ENCODE measurements at places on chromosomes 12 and 14.
A peak's percentile ranks its signal among the peaks of the same experiment; 100 is the strongest.

- DNase-seq = no peak
Measured at GRCh38 chr12:32305163-32305562, 94.2 kb upstream of the FGD4 start.

DNA sequence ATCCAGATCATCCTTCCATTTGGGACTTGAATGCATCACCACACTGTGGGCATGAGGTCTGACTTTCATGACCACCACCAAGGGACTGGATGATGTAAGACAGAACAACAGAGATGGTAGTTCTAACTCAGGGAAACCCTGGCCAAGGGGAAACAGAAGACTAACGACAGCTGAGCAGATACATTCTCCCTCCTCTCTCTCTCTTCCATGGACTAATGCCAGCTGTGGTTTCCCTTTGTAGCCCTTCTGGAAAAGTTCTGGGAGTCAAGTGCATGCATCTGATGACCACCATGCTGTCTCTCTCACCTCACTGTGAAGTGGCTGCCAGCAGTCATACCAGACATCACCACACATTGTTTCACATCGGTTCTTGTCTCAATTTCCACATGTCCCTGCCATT is 3.4 kb downstream of the TAS2R30 start:
- no peak for DNase-seq

GRCh38 chr14:91681893-91682563 is 49.9 kb downstream of the CATSPERB start:
- no peak for DNase-seq

- no peak for DNase-seq
Measured at GRCh38 chr12:52498946-52499345, 5.9 kb upstream of the KRT6A start.

GRCh38 chr14:38994731-38995130 is 108.3 kb downstream of the SEC23A start:
- no peak for DNase-seq

DNA sequence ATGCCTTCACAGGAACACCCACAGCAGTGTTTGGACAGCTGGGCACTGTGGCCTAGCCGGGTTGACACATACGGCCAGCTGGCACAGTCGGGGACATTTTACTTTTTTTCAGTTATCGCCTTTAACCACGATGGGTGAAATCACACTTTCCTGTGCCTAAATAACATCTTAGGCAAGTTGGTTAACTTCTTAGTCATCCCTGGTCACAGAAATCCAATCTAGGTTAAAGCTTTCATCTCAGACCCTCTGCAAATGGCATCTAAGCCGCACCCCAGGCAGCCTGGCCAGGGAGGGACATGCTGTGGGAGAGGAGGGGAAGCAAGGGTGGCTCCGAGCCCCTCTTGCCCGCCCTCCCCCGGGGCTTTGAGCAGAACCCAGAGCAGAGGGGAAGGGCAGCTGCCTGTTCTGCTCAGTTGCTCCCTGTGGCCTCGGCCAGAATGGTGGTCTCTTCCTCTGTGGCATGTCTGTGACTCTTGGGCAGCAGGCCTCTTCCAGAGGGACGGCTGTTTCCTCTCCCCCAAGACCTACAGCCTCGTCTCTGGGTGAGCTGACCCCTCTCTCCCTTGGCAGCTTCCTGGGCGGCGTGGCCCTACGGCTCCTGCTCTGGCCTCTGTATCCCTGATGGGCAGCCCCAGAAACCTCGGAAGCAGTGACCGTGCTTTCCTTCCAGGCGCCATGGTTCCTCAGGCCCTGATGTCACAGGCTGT is 85.4 kb upstream of the DYNC1H1 start:
- no peak for DNase-seq

DNA sequence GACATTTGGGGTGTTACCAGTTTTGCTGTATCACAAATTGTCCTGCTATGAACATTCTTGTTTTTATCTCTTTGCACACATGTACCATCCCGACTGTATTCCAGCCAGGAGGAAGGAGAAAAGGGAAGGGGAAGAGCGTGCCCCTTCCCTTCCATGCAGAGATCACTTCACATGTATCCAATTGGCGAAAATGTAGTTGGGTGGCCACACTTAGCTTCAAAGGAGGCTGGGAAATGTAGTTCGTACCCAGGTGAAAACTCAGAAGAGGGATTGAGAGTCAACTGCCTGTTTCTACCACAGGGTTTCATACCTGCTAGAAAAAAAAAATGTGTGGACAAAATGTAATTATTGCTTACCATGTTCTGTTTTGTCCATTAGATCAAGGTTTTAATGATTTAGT is 189.1 kb upstream of the PELI2 start:
- no peak for DNase-seq

GRCh38 chr12:60704171-60704914 is 1108.5 kb downstream of the SLC16A7 start:
- DNase-seq = no peak

DNA sequence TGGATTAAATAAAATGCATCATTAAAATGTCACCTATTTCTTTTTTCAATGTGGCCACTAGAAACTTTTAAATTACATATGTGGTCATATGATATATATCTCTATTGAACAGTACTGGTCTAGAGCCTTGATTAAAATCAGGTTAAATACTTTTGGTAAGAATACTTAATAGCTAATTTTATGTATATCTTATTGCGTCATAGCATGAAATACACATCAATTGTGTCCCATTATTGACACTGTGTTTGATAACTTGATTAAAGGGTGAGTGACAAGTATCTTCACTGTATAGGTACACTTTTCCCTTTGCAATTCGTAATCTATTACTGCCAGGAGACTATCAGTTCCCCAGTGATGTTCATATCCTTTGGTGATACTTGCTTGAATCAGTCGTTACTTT is 4.4 kb upstream of the HELB start:
- no peak for DNase-seq

DNA sequence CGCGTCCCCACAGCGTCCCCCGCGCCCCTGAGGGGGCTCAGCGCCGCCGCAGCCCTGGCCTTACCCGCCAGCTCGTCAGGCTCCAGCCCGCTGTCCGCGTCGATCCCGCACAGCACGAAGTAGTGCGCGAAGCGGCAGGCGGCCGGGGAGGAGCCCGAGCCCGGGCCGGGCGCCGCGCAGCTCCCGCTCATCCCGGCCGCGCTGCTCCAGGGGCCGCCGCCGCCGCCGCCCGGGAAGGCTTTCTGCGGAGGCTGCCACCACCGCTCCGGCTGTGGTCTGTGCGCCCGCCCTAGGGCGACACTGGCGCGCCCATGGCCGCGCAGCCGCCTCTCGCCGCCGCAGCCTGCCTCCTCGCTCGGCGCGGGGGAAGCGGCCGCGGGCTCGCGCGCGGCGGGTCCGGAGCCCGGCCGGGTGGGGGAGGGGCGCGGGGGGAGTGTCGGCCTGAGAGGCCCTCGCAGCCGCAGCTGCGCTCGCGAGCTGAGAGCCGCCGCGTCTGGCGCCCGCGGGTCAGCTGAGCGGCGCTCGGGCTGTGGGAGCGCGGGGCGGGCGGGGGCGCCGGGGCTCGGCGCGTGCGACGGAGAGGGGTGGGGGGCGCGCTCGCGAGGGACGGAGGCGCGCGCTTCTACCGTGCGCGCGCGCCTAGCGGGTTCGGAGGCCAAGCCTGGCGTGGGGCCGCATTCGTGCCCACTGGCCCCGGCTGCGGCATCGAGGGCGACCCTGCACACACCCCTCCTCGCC is at the start of gene DENND5B:
TSS of gene DENND5B (minus strand) at position 495 of the 738 bp plus-strand sequence. CDS start at position 191, 304 bp downstream.
- peak; percentile 85 for DNase-seq

GRCh38 chr12:132620899-132621656 is 2.5 kb downstream of the P2RX2 start:
- no peak for DNase-seq

GRCh38 chr12:83198291-83199015 is 511.7 kb downstream of the TMTC2 start:
- no peak for DNase-seq

GRCh38 chr14:83425138-83425537 is 1891.5 kb upstream of the SEL1L start:
- DNase-seq = no peak

DNA sequence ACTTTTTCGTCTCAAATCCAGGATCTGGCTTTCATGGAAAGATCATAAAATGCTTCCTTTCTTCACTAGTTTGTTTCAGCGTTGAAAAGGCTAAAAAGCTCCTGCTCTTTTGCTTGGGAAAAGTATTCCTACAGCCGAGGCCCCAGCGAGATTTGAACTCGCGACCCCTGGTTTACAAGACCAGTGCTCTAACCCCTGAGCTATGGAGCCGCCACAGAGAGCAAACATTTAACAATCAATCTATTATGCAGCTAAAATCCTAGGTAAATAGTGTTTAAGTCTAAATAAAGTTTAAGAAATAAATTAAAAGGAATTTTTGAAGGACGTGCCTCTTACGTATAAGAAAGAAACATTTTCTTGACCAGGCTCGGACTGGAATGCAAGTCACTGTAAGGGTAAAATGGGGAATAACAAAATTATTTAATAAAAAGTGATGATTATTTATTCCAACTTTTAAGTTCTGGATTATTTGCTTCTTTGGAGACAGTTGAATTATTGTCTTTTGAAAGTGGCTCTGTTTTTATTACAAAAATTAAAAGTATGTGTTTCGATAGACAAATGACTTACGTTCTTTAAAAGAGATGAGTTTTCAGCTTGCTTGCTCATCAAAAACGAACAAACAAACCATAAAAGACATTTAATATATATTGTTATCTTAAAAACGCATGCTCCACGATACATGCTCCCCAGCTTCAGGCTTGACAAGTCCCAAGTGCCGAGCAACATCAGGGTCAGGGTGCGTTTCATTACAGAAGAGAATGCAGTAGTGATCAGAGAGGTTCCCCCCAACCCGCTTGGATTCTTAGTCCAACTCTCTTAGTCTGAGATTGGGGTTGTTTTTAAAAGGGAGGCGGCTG is 10.2 kb downstream of the OR6S1 start:
- DNase-seq = peak; percentile 55

DNA sequence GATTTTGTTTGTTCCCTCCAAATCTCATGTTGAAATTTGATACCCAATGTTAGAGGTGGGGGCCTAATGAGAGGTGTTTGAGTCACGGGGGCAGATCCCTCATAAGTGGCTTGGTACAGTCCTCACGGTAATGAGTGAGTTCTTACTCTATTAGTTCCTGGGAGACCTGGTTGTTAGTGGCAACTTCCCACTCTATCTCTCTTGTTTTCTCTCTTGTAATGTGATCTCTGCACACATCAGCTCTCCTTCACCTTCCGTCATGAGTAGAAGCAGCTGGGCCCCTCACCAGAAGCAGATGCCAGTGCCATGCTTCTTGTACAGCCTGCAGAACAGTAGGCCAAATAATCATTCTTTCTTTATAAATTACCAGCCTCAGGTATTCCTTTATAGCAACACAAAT is 29.6 kb upstream of the KCNK10 start:
- no peak for DNase-seq

- no peak for DNase-seq
Measured at GRCh38 chr14:89534902-89535685, 118.1 kb upstream of the FOXN3 start.

DNA sequence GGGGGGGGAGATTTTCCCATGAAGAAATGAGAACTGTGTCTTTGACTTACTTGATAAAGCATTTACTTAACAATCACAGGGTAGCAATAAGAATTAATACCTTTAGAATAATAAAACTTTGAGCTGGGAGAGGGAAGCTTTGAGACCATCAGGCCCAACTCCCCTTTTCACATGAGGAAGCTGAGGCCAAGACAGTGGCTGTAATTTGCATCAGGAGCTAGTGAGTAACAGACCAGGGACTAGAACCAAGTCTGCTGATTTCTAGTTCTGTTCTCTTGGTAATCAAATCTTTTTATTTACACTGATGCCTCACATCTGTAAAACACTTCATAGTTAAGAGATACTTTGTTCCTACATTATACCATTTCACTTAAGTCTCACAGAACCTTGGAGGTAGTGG is 28.7 kb downstream of the TTC8 start:
- no peak for DNase-seq

GRCh38 chr12:67764946-67765619 is 116.5 kb downstream of the DYRK2 start:
- no peak for DNase-seq

- no peak for DNase-seq
Measured at GRCh38 chr14:69807192-69807591, 10.2 kb upstream of the SLC10A1 start.

DNA sequence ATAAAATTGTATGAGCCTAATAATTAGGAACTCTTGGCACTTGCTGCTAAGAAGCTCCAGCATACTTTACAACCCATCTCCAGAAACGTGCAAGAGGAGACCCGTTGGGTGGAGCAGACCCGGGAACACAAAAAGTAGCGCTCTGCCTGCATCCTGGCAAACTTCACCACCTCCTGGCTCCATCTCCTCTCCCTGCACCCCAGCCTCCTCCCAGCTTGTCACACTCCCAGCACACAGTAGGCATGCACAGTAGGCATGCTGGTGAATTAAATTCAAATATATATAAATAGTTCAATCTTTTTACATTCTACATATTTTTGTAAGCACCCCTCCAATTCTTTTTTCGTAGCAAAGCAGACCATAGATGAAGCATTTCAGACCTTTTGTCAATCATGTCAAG is 1.2 kb downstream of the VSIG10 start:
- DNase-seq = no peak

DNA sequence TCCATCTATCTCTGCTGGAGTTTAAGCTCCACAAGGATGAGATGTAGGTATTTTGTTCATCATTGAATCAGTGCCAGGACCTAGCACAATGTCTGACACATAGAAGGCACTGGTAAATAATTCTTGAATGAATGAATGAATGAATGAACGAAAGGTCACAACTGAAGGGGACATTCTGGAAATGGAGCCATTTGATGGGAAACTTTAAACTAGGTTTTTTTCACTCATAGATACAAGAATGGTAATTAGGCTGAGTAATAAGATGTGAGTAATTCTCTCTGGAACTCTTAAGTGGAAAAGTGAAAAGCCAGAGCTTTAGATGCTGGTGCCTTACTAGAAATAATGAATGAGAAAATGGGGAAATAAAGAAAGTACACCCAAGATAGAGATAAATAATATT is 44.3 kb downstream of the SCN8A start:
- DNase-seq = no peak

GRCh38 chr12:47864646-47865235 is 40.1 kb downstream of the VDR start:
- DNase-seq = no peak

GRCh38 chr12:18689771-18690170 is 48.0 kb downstream of the PLCZ1 start:
- no peak for DNase-seq

- peak; percentile 48 for DNase-seq
Measured at GRCh38 chr14:68978172-68978911, 760 bp downstream of the ACTN1 start.

DNA sequence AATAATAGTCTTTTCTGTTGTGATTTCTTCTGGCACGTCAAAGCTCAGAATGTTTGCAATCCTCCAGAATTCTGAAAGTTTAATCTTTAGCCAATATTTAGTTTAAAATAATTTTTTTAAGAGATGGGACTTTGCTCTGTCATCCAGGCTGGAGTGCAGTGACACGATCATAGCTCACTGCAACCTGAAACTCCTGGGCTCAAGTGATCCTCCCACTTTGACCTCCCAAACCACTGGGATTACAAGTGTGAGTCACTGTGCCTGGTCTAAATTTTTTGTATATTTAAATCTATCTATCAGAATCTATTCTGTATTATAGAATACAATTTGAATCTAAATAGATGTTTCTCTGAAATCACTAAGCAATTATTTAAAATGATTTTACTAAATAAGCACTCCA is 572.7 kb downstream of the VRK1 start:
- no peak for DNase-seq

- DNase-seq = no peak
Measured at GRCh38 chr14:28946267-28946666, 179.7 kb downstream of the FOXG1 start.

- no peak for DNase-seq
Measured at GRCh38 chr12:38154096-38155019, 162.2 kb upstream of the ALG10B start.

Data from testis (tissue), 5 donors.